Activated CD4-positive, alpha-beta T cell treated with anti-CD3 and anti-CD28 coated beads for 24 hours (primary cell): ENCODE measurements at places on chromosomes 12 and 14.

DNA sequence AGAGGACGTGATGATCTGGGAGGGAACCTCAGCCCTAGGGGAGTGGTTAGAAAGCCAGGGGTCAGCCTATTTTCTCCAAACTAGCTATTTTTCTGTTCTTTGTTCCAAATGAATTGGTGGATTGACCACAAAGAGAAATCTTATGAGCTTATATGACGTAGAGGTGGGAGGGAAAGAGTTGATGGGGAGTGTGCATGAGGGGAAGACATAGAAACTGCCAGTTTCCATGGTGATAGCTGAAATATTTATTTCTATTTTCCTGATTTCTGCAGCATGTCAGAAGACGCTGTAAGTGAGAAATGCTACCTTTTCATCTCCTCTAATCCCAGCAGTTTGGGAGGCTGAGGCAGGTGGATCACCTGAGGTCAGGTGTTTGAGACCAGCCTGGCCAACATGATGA lies 51.4 kb upstream of the CISTR start:
- no peak for DNase-seq

DNA sequence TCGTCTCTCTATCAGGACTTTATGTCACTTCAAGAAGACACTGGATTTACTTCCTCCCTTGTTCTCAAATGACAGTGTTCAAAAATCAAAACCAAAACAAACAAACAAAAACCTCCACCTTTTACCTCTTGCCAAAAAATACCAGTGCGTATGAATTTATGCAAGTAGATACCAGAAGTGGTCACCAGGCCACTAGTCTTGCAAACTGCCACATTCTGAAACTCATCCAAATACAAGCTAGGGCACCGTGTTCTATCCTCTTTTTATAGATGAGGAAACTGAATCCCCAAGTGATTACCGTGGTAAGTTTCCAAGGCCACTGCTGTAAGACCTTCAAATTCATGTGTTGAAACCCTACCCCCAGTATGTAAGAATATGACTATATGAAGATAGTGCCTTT lies 343.9 kb upstream of the KITLG start:
- no peak for DNase-seq

DNA sequence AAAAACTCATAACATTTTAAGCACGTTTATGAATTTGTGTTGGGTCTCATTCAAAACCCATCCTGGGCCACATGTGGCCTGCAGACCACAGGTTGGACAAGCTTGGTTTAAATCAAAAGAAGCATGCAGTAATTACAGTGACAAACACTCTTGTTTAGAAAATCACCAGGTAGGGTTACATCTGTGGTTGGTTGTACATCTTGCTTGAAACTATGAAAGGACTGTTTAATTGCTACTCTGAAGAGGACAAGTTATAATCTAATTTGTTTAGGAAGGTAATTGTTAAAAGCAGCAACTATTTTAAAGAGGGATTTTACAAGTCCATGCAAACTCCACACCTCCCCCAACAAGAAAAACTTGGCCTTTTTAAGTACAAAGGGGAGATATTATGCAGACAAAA lies 4.0 kb downstream of the TRIP11 start:
- DNase-seq = no peak

- DNase-seq = no peak
Measured at GRCh38 chr12:124678421-124678893, 111.0 kb upstream of the NCOR2 start.

- no peak for DNase-seq
Measured at GRCh38 chr14:23129759-23130316, 10.8 kb upstream of the CEBPE start.

DNA sequence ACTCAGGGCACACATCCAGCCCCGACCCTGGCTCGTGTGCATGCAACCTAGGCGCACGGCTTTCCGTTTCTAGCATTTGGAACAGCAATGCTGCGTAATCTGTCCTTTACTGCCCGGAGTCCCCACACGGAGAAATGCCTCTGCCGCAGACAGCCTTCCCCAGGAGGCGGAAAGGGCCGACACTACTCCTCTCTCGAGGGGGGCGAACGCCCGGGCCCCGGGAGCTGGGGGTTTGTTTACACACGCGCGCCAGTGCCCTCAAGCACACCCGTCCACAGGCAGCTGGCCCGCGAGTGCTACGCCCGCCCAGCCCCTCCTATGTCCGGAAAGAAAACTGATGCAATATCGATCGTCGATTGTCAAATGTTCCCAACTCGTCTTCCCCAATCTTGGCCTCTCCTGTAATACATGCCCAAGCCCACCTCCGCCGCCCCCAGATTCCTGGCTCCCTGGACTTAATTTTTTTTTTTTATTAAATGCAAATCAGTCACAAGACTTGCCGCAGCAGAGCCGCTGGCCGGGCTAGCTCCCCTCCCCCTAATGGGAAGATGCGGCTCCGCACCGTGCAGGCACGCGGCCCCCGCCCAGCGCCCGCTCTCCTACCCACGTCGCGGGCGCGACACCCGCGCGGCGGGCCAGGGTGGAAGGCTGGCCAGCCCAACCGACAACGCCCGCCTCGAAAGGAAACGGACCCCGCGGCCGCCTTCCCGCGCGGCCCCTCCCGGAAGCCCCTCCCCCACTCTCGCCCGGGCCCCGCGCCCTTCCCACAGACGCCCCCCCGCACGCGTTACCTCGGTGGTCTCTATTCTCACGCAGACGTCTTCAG lies 642 bp downstream of the SLC38A2 start:
- peak; percentile 34 for DNase-seq

DNA sequence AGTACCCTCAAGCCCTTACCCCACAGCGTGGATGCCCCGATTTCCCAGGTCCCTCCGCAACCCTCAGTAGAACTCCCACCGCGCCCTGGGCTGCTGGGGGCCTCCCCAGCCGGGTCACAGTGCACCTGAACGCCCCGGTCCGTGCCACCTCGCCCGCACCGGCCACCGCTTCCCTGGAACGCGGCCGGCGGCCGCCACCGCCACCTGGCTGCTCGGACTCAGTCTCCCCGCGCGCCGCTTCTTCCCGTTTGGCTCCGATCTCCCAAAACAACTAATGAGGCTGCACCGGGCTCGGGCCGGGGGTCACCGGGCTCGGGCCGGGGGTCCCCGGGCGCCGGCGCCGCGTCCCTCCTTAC lies 1.0 kb downstream of the ITPK1 start:
- DNase-seq = no peak

GRCh38 chr12:91706466-91706865 lies 439.2 kb downstream of the BTG1 start:
- DNase-seq = no peak

DNA sequence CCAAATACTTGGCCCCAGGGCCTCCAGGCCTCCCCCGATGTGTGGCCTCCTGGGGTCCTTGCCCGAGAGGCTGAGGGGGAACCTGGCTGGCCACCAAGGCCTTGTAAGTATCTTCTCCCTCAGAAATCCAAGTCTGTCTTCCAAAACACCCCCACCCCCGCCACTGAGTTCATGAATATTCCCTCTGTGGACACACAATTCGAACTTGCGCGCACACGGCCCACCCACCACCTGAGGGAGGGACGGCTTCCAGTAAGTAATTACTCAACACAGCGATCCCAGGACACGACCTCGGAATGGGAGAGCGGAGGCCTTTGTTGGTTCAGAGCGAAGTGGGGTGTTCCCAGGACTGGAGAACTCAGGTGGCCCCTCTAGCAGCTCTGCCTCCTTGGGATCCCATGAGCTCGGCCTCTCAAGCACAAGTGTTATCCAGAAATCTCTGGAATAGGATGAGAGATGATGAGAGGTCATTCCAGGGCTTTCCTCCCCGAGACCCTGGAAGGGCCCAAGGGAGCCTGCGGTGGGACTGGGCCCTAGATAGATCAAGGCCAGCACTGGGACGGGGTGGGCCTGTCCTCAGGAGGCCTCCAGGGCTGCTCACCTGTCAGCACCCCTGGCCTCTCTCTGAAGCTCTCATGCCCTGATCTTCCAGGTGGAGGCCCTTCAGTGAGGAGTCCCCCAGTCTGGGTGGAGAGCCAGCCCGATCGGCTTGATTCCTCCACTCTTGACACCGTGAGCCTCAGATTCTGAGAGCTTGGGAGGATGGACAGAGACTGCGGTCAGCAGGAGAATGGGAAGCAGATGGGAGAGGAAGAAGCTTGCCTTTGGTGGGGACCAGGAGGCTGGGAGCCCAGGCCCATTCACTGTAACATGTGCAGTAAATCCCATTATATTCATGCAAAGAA lies 219.0 kb upstream of the RTL1 start:
- no peak for DNase-seq

DNA sequence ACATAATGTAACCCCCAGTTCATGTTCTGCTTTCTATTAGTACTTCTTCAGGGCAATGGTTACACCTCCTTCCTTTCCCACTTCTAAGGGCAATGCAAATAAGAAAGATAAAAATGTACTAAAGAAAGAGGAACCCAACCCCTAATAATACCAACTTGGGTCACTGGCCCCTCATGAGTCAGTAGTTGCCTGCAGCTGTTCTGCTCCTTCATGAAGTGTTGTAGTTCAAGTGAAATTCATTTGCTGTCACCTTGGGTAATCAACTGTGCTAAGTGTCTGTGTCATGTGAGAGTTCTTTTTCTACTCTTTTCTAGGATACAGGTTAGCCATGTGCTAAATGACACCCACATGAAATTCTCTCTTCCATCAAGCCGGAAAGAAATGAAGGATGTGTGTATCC lies 91.8 kb downstream of the PLXNC1 start:
- DNase-seq = no peak

- DNase-seq = no peak
Measured at GRCh38 chr12:91663744-91664143, 481.1 kb upstream of the DCN start.

DNA sequence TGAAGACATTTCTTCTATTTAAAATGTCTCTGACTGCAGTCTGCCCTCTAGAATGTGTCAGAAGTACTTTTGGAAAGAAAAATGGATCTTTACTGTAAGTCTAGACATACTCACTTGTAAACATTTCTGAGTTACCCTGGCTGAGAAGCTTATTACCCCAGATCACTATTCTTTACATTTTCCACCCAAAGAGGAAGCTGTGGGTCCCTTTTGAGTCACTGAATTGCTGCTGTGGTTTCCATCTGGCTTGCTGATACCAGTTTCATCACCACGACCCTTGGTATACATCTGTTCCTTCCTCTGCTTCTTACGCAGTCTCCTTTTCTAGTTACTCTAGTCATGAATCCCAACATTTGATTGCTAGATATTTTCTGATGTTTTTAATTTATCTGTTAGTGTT lies 20.2 kb upstream of the CLEC4D start:
- peak; percentile 12 for DNase-seq

DNA sequence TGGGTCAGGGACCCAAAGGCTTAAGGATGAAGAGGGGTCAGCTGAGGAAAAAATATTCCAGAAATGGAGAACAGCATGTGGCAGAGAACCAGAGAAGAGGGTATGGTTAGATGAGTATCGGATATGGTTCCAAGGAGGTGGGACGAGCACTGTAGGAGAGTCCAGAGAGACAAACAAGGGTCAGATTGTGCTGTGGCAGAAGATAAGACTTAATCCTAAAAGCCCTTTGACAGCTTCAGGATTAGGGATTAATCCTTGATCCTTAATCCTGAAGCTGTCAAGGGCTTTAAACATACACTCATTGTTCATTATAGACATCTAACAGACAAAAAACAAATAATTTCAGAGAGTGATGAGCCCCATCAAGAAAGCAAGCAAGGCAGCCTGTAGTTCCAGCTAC lies 124.0 kb downstream of the SPTSSA start:
- DNase-seq = no peak

- DNase-seq = peak; percentile 73
Measured at GRCh38 chr12:25386831-25387731, 136.4 kb upstream of the KRAS start.

GRCh38 chr12:69440016-69440415 lies 30.2 kb upstream of the FRS2 start:
- DNase-seq = no peak

GRCh38 chr12:113277511-113277910 lies 56.2 kb downstream of the TPCN1 start:
- no peak for DNase-seq

DNA sequence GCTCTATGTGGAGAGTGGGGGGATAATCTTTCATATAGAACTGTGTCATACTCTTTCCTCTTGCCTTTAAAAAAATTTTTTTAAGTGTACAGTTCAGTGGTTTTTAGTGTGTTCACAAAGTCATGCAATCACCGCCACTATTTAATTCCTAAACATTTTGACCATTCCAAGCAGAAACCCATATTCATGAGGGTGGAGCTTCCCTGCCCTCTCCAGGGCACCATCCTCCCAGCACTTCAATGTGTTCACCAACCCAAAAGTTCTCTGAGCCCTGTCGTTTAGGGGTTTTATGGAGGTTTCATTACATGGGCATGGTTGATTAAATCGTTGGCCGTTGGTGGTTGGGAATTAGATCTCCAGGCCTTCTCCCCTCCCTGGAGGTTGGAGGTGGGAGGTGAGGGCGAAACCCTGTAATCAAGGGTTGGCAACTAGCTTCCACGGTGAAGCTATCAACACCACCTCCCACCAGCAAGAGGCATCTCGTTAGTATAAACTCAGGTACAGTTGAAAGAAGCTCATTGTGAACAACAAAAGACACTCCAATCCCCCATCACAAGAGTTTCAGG lies 42.8 kb upstream of the WNK1 start:
- DNase-seq = no peak

- no peak for DNase-seq
Measured at GRCh38 chr12:3771853-3772252, 18.9 kb upstream of the CRACR2A start.

DNA sequence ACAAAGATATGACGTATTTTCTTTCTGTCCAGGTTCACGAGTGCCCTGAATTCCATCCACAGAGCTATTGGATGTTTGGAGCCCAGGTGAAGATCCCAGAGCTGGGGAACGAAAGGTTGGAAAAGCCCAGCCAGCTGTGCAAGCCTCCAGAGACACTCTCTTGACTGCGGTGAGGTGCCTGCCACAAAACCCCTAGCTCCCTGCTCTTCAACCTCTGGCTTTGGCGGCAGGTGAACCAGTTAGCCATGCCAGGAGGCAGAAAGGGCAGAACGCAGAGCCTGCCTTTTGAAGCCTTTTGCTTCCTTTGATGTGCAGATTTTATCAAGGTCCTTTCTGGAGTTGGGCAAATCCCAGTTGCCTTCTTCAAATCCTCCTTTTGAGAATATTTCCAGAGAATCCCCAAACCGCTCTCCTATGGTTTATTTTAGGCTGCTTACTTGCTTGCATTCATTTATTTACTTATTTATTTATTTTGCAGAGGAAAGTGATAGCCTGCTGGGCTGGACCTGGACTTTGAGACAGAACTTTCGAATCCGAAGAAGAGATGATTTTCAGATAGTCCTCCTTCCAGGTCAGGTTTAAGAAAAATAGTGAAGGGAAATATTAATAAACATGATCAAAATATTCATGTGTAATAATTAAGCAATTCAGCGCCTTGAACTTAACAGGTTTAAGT lies 411.2 kb upstream of the TBX3 start:
- no peak for DNase-seq
